ENCODE measurements at places on chromosomes 3 and 15. TPM values are rescaled to one million over a fixed set of nuclear protein-coding genes. Genes with fewer than 3 reads are reported as not detected.

- DNase-seq: no peak
Observed at GRCh38 chr15:64133623-64134344, 17.7 kb upstream of the SNX22 start.

DNA sequence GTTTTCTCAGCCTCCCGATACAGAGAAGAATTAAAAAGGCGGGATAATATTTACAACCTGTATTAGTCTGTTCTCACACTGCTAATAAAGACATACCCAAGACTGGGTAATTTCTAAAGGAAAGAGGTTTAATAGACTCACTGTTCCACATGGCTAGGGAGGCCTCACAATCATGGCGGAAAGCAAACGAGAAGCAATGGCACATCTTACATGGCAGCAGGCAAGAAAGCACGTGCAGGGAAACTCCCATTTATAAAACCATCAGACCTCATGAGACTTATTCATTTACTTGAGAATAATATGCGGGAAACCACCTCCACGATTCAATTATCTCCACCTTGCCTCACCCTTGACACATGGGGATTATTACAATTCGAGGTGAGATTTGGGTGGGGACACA, 27.5 kb upstream of the RPL39L start:
- DNase-seq: no peak

- DNase-seq: no peak
Observed at GRCh38 chr15:72353266-72353665, 22.5 kb downstream of the HEXA start.

- DNase-seq: no peak
Observed at GRCh38 chr3:62574266-62574898, 201.0 kb upstream of the FEZF2 start.

GRCh38 chr3:192155194-192155593, 572.1 kb downstream of the FGF12 start:
- no peak for DNase-seq

GRCh38 chr15:89058876-89059405, 29.3 kb upstream of the ABHD2 start:
- DNase-seq: no peak

GRCh38 chr3:115160295-115160694, 13.2 kb upstream of the ZBTB20 start:
- no peak for DNase-seq

DNA sequence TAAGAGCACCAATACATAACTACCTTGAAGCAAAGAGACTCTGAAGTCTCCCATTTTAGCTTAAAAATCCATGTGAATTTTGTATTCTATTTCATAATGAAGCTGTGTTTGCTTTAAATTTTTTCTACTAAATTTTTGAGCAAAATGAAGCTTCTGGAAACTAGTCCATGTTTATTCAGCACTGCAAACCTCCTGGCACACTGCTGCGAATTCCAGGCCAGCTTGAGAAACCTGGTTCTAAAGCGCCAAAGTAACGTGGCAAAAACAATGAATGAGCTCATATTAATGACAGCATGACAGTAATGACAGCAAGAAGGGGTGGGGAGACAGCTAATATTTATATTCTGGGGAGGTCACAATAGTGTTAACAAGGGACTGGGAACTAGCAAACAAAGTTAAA, 25.7 kb downstream of the CEP152 start:
- DNase-seq: no peak

DNA sequence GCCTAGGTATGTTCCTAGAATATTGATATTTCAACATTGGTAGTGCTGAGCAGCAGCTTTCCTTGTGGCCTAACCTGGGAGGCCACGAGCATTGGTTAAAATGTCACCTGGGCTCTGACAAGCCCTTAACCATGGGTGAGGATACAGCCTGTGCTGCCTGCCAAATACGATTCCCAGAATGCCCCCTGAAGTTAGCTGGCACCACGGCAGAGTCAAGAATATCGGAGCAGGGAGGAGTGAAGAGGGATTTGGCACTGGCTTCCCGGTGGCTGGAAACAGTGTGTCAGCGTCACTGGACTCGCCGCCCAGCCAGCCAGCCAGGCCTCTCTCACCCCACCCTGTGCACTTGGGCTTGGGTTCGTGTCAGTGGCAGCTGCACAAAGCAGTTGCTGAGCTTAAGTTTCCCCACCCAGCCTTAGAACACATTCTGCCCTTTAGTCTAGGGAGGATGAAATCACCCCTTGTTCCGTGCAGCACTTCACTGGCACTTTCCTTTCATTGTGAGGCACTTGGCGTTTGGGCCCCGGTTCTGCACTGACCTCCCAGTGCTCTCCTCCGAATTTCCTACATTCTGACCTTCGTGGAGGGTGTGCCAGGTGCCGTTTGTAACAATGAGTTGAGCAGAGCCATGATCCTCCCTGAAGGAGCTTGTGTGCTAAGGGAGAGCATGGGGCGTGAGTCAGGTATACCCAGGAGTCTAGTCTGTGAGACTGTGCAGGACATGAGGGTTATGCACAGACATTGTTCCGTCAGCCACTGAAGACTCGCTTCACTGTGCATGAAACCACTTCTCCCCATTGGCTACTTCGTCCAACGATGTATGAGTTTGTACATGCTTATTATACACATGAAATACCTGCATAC, 152.8 kb upstream of the BHLHE40 start:
- DNase-seq: no peak

GRCh38 chr15:68114356-68114755, 60.2 kb downstream of the PIAS1 start:
- no peak for DNase-seq

GRCh38 chr3:144296808-144297207, 325.2 kb downstream of the DIPK2A start:
- no peak for DNase-seq

- DNase-seq: no peak
Observed at GRCh38 chr3:8964436-8965370, 1.4 kb upstream of the RAD18 start.

DNA sequence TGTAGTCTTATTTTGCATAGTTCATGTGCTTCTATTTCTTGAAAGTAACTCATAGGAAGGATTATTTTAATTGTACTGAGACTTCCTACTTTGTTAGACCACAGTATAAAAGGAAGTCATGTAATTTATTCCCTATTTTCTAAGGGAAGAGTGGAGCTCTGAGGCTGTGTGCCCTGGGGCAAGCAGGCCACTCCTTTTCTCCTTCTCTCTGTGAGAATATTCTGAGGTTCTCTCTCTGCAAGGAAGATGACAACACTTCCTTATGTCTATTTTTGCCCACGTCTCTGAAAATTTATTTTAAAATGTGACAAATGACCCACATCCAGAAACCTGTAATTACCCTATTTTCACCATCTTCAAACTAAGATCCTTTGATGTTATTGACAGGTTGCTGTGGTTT, 11.0 kb downstream of the KCTD6 start:
- no peak for DNase-seq

DNA sequence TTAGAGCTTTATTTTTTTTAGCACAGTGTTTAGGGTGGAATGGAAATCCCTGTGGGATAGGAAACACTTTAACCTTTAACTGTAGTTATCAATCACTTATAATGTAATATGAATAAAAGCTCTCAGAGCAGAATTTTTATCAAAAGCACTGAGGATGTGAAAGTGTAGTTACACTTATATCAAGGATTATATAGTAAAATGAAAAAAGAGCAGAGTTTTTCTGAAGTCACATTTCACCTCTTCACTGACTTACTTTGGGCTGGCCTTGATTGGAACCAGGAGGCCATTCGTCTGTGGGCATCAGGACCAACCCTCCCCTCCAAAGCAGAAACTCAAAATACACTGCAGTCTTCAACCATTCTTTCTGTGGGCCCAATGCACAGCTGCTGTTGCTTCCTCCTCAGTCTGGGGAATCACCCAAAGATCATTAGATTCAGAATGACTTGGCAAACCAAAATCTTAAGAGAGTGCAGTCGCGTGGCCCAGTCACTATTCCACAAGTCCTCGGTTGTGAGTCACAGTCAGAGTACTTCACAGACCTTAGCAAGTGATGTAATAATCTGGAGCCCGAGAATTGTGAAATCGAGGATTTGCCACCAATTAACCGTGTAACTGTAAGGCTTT, 132.6 kb upstream of the COL8A1 start:
- no peak for DNase-seq

DNA sequence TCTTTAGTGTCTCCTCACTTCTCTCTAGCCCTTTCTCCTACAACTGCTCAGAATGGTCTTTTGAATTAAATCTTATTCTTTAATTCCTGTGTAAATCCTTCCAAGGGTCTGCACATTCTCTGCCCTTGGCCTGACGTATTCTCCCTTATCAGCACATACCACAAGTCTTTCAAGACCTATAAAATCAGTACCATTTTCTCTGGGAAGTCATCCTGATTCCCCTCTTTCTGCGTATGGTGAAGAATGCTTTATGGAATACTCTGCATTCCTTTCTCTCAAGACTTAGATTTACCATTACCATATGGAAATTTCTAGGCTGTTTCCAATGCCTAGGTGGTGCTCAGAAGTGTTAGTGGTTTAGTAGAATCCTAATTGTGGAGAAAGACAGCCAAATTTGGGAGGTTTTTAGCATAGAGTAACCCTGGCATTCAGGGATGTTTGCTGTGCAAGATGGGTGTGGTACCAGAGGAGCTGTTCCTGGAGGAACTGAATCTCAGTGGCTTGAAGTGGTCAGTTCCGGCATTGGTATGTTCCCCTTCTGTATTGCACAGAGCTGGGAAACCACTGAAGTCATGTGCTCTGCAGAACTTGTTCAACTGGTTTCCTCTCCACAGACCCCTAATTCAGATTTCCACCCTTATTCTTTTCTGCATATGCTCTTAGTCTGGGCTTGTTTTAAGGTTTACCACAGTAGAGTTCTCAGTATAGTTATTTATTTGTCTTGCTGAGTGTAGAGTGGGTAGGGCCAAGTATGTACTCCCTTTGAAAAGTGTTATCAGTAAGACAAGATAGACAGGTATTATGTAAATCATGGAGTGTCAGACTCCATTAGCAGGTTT, 24.5 kb downstream of the IQGAP1 start:
- DNase-seq: no peak

GRCh38 chr3:32946973-32947788, 4.3 kb upstream of the CCR4 start:
- DNase-seq: no peak

GRCh38 chr3:163914567-163914966, 1163.7 kb downstream of the SI start:
- DNase-seq: no peak

DNA sequence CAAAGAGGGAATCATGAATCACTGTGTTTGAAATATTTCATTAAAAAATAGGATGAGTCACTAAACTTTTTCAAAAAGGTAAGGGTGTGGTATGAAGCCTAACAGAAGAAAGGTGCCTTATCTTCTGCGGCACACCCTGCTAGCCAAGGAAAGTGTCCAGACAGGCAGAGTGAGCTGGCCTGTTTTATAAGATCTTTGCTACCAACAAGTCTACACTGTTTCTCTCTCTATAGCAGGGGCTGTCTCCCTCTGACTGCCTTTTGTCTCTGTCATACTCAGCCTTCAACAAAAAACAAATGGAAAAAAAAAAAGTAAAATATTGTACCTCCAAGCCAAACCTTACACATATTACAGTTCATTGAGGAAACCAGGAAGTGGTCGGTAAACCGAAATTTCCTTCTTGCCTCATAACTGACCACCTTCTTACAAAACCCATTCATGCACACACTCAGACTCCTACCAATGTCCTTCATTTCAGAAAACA, 9.1 kb downstream of the ZDHHC3 start:
- no peak for DNase-seq

- no peak for DNase-seq
Observed at GRCh38 chr3:185477316-185477715, 21.5 kb downstream of the TMEM41A start.

C3orf20 gene
- 0.08 TPM for total RNA-seq

LYZL4 gene
- not detected for total RNA-seq

TP63 gene
- total RNA-seq: not detected

GCSAM gene
- total RNA-seq: 2.0 TPM

NANOGP8 gene
- total RNA-seq: not detected

ZNF80 gene
- total RNA-seq: not detected

IL16 gene
- total RNA-seq: 57.6 TPM

SGO1 gene
- 7.7 TPM for total RNA-seq

FAM81A gene
- 0.81 TPM for total RNA-seq

GATM gene
- total RNA-seq: 2.7 TPM

SNX1 gene
- total RNA-seq: 88.4 TPM

FXR1 gene
- 107 TPM for total RNA-seq

CPA3 gene
- not detected for total RNA-seq

UBA7 gene
- total RNA-seq: 27.7 TPM

PAQR5 gene
- total RNA-seq: 0.14 TPM

GOLGA6L9 gene
- total RNA-seq: 1.1 TPM

TMCO5A gene
- not detected for total RNA-seq

PTPN9 gene
- total RNA-seq: 14.9 TPM

Measured in activated T-cell treated with anti-CD3 and anti-CD28 coated beads, Interleukin-2, amount 50 U/mL, for 4 hours (primary cell).